Bronchus fibroblast of lung (primary cell): ENCODE measurements at places on chromosomes 7 and 10. TPM values are rescaled to one million over a fixed set of nuclear protein-coding genes. Genes with fewer than 3 reads are reported as not detected.

The HTR7 gene
- 2.1 and 2.7 TPM in 2 replicates for total RNA-seq

The CALML5 gene
- total RNA-seq: not detected in 2 replicates

The ABCA13 gene
- total RNA-seq: under 0.01 TPM in 1 of 2 replicates, not detected in the other

The TUBAL3 gene
- not detected in 2 replicates for total RNA-seq

The TRIL gene
- 0.45 and 0.84 TPM in 2 replicates for total RNA-seq
